NCI-H774 (cell line): ENCODE measurements at places on chromosomes 2 and 18.

DNA sequence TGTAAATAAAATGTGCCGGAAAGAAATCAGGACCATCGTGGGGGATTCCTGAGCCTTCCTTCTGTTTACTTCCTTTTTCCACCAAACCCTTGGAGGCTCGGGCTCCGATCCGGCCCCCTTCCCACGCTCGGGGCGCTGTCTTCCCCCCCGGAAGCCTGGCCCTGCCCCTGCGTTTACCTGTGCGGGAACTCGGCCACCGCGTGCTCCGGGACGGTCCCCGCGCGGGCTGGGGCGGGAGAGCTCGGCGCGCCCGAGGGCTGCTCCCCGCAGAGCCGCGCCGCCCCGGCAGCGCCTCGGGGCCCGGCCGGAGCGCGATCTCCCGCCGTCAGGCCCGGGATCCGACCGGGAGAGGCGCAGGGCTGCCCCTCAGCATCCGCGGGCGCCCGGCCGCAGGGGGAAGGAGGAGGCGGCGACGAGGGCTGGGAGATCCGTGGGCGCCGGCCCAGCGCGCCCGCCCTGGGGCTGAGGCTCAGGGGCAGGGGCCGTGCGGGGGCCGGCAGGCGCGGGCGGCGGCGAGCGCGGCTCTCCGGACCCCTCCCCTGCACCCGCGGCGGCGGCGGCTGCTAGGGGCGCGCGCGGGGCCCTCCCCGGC, 435 bp downstream of the ADCY3 start:
- no peak for DNase-seq

DNA sequence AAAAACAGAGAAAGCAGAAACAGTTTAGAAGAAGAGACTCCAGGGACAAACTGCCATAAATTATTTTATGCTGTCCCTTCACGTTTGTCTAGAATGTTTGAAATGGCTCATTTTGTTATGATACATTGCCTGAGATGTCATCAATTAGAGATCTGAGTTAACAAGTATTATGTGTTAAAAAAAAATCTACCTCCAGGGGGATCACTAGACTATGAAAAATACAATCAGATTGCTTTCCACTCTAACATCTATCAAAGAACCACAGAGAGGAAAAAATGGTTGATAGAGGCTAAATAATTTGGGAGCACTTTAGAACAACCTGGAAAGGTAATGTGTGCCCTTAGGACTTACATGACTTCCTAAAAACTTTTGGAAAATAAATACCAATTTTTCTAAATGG, 103.8 kb upstream of the CCDC150 start:
- DNase-seq = no peak

- no peak for DNase-seq
These were observed at the start of gene KCNJ13 for GRCh38 chr2:232776435-232776834. Gene KCNJ13 (minus strand): TSS chr2:232776565. CDS start chr2:232771362, 5,203 bp downstream.

DNA sequence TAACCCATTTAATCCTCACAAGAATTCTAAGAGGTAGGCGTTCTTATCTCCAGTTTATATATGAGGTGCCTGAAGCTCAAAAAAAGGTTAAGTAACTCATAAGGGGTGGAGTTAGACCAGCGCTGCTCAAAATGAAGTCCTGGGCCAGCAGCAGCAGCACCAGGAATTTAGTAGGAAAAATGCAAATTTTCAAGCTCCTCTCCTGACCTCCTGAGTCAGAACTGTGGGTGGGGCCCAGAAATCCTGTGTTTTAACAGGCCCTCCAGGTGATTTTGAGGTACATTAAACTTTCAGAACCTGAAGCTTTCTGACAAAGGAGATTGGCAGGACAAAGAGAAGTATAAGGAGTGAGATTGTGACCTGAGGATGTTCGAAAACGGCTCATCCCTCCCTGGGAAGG, 66.0 kb upstream of the CCDC85A start:
- DNase-seq = no peak

GRCh38 chr2:84460670-84461069, 1.6 kb upstream of the SUCLG1 start:
- DNase-seq = no peak

GRCh38 chr18:28334516-28334915, 157.6 kb upstream of the CDH2 start:
- no peak for DNase-seq

GRCh38 chr2:240469239-240469636, 33.8 kb downstream of the GPC1 start:
- no peak for DNase-seq

GRCh38 chr2:36512705-36513104, 85.3 kb downstream of the FEZ2 start:
- DNase-seq = no peak

GRCh38 chr18:49178736-49179135, 228.0 kb upstream of the SMAD7 start:
- no peak for DNase-seq

DNA sequence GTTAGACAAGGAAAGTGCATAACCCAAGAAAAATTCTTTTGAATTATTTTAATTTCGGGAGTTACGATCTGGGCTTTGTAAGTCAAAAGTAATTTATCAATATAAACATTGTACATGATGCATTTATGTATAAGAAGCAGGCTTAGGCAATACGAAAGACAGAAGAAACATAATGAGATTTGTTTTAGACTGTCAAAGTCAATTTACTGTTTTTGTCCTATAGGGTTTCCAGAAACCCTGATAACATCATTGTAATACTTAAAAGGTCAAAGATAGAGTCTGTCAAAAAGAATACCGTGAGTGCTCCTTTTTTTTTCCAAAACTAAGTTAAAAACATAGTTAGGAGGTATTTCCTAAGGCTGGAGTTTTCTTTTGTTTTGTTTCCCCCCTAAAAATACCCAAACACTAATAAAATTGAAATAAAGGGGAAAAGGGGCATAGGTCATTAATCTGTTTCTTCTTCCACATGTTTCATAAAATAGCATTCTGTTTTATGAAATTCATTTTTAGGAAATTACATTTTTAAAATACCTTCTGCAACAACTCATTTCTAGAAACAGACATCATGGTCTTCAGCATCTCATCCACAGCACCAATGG, 16.1 kb downstream of the C1D start:
- DNase-seq = no peak

DNA sequence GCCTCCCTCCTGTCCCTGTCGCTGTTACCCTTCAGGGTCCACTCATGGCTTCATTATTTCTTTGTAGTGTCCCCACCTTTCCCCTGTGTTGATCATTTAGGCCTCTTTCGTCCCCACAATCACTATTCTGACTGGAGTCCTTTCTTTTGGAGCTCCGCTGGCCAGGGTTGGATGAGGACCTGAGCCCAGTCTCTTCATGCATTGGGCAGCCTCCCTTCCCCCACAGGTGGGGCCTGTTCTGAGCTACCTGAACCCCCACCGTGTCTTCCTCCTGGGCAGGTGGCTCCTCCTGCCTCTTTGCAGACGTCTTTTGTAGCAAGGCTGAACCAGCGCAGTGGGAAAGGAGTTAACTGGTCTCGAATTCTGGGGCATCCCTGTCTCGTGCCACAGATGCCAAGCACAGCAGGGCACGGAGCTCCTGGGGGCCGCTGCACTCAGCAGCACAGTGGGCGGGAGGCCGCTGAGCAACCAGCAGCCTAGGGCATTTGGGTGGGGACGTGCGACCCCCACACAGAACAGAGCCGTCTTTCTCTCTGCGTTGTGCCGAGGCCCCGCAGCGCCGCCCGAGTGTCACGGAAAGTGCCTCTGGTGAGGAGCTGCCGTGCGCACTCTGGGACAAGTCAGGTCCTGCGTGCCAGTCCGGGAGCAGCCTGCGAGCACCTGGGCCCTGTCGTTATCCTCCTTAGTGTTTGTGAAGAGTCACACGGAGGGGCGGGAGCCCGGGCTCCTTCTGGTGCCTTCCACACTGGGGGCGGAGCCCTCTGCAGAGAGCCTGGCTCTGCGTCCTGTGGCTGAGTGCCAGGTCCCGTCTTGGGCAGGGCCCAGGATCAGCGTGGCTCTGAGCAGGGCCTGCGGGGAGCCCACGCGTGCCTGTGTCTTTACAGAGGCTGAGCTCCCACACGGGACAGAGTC, 130.1 kb downstream of the NFATC1 start:
- DNase-seq = no peak

GRCh38 chr2:184620367-184620766, 22.0 kb downstream of the ZNF804A start:
- DNase-seq = no peak

- no peak for DNase-seq
These were observed 176.8 kb downstream of the ZEB2 start for GRCh38 chr2:144343145-144343544.
